Colonic mucosa (tissue), 4 donors: ENCODE measurements at places on chromosomes 4 and X. TPM values are rescaled to one million over a fixed set of nuclear protein-coding genes. Genes with fewer than 3 reads are reported as not detected.

POU3F4 gene
- not detected for total RNA-seq

FUNDC2 gene
- total RNA-seq = 57.2 TPM

FAM9B gene
- total RNA-seq = not detected

MAPK10 gene
- total RNA-seq = 4.4 TPM

TCEAL2 gene
- total RNA-seq = 1.9 TPM

MAGEB1 gene
- total RNA-seq = not detected

BEND4 gene
- 0.27 TPM for total RNA-seq

BMP3 gene
- 3.3 TPM for total RNA-seq

DOK7 gene
- 1.5 TPM for total RNA-seq

GPC4 gene
- 15.4 TPM for total RNA-seq

SYTL4 gene
- 30.4 TPM for total RNA-seq

CHRNA9 gene
- total RNA-seq = not detected

VCX gene
- not detected for total RNA-seq

IL13RA2 gene
- not detected for total RNA-seq

PNMA6F gene
- total RNA-seq = not detected

PLP1 gene
- total RNA-seq = 4.0 TPM

SPANXA2 gene
- total RNA-seq = not detected

GUCY1A1 gene
- total RNA-seq = 2.0 TPM

SH3D19 gene
- 104 TPM for total RNA-seq

DMP1 gene
- not detected for total RNA-seq

RNF212 gene
- 2.3 TPM for total RNA-seq

UGT2A1 gene
- not detected for total RNA-seq

SPINK2 gene
- total RNA-seq = not detected

SHROOM3 gene
- 160 TPM for total RNA-seq

DCLK2 gene
- total RNA-seq = 3.1 TPM

MAGEA4 gene
- not detected for total RNA-seq

SLC49A3 gene
- 7.1 TPM for total RNA-seq

MAGEA2B gene
- 0.62 TPM for total RNA-seq

DGAT2L6 gene
- not detected for total RNA-seq

PNMA6A gene
- 0.37 TPM for total RNA-seq
